ENCODE measurements at places on chromosomes 4 and X. TPM values are rescaled to one million over a fixed set of nuclear protein-coding genes. Genes with fewer than 3 reads are reported as not detected.

NSG1 gene
- 1.3 TPM for total RNA-seq

TGIF2LX gene
- not detected for total RNA-seq

UGT2B15 gene
- total RNA-seq = not detected

DDX53 gene
- not detected for total RNA-seq

CFI gene
- 0.57 TPM for total RNA-seq

TMEM35A gene
- total RNA-seq = 15.2 TPM

BTC gene
- total RNA-seq = not detected

LINC00632 gene
- 5.3 TPM for total RNA-seq

PCDH19 gene
- total RNA-seq = under 0.01 TPM

RRAGB gene
- 12.5 TPM for total RNA-seq

IL13RA2 gene
- 27.8 TPM for total RNA-seq

POF1B gene
- total RNA-seq = not detected

PRSS12 gene
- 14.2 TPM for total RNA-seq

MUC7 gene
- total RNA-seq = not detected

MAOB gene
- under 0.01 TPM for total RNA-seq

PRPS2 gene
- total RNA-seq = 32.2 TPM

GPR173 gene
- 3.7 TPM for total RNA-seq

LRIT3 gene
- under 0.01 TPM for total RNA-seq

SPARCL1 gene
- not detected for total RNA-seq
